ENCODE measurements at places on chromosomes 4 and X.
A peak's percentile ranks its signal among the peaks of the same experiment; 100 is the strongest.

DNA sequence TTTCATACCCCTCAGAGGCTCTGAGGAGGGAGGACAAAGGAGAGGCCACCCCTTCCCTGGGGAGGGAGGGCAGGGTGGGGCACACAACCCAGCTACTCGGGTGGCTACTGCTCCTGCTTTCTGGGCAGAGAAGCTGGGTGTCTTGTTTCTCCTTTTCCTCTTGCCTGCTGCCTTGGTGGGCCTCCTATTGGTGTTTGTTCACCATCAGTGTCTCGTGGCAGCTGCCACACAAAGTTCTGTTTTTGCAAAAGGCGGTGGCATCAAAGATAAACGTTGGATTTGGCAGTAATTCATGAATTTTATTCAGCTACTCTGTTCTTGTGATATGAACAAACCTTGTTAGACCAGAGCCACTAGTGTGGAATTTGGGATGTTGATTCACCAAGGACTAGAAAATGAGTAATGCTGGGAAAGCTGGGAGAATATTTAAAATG lies 153.0 kb upstream of the SCML1 start:
- DNase-seq, result no peak

- no peak for DNase-seq
Observed at GRCh38 chr4:109816082-109816442, 500 bp downstream of the GAR1 start.

GRCh38 chr4:85265234-85265633 lies 209.7 kb upstream of the ARHGAP24 start:
- DNase-seq, result no peak

GRCh38 chrX:133033010-133033409 lies 63.9 kb downstream of the USP26 start:
- no peak for DNase-seq

GRCh38 chr4:122711919-122712318 lies 20.6 kb upstream of the BBS12 start:
- DNase-seq, result no peak

GRCh38 chrX:154098551-154098950 lies 1.0 kb upstream of the MECP2 start:
- no peak for DNase-seq

DNA sequence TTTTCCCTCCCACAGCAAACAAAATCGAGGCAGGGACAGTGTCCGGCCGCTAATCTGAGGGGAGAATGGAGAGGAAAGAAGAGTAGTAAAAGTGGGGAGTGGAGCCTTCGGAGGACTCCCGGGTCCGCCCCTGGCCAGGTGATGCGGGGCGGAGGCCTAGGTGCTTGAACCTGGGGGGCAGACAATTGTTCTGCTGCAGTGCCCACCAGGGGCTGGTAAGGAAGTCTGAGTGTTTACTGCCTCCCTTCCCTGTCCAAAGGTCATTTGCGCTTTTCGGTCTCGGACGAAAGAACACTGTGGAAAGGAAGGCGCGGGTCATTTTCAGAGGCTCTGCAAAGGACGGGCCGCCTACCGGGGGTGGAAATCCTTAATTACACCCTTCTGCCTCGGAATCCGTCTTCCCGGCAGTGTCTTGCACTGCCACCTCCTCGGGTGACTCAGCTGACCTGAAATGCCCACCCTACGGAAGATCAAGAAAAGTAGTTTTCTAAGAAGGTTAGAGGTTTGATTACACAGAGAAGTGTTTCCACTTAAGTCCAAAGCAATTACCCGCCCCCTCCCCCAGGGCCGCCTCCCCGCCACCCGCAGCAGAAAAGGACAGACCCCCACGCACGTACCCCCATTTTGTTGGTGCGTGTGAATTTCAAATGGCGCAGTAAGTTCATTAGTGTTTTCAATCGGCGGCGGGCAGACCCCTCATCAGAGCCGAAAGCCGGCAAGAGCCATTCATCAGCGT lies 99.9 kb upstream of the TENM3 start:
- DNase-seq, result no peak

DNA sequence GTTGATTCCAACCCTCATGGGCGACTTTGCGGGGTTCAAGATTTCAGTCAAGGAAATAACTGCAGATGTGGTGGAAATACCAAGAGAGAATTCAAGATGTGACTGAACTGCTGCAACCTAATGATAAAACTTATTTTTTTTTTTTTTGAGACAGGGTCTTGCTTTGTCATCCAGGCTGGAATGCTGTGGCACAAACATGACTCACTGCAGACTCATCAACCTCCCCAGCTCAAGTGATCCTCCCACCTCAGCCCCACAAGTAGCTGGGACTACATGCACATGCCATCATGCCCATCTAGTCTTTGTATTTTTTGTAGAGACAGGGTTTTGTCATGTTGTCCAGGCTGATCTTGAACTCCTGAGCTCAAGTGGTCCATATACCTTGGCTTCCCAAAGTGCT lies 19.5 kb upstream of the WDFY3 start:
- no peak for DNase-seq

DNA sequence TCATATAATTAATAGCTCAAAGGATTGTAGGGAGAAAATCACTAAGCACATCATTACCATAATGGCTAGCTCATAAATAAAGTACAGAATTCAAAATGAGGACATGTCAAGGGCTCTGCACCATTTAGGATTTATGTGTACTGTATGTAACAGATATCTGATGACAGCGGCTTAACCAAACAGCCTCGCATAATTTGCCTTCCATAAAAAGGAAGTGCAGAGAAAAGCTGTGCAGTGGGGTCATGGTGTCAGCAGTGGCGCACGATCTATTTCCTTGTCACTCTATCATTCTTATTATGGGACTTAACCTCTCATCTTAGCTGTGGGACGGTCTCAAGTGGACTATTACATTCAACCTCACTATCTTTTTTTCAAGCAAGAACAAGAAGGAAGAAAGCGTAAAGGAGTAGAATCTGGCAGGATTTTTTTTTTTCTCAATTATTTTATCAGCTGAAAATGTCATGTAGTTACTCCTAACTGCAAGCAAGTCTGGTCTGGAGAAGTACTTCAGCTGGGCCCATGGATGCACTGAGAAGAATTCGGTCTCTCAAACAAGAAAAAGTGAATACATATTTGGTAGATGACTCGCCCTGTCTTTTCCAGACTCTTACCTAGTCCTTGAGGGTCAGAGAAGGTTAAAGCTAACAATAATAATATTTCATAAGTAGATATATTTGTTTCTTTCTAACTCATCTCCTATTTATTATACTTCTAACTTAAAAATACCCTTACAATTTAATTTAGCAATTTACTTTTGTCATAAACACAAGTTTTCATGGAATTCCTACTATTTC lies 94.6 kb downstream of the COX18 start:
- no peak for DNase-seq

DNA sequence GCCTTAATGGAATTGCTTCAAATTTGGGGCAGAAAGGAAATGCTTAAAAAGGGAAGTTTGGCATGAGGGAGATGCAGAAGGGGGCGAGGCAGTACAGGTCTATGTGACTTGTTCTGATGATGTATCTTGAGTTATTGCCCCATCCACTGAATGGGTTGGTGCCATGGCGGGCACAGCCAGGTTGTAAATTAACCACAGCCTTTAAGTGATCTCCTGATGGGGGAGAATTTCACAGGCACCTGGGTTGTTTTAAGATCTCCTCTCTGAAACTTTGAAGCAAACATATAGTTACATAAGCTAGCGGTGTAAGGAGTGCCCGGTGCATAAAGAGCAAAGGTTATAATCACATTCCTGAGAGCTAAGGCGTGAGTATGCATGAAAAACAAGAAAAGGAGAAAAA lies 37.0 kb downstream of the NPY5R start:
- no peak for DNase-seq

DNA sequence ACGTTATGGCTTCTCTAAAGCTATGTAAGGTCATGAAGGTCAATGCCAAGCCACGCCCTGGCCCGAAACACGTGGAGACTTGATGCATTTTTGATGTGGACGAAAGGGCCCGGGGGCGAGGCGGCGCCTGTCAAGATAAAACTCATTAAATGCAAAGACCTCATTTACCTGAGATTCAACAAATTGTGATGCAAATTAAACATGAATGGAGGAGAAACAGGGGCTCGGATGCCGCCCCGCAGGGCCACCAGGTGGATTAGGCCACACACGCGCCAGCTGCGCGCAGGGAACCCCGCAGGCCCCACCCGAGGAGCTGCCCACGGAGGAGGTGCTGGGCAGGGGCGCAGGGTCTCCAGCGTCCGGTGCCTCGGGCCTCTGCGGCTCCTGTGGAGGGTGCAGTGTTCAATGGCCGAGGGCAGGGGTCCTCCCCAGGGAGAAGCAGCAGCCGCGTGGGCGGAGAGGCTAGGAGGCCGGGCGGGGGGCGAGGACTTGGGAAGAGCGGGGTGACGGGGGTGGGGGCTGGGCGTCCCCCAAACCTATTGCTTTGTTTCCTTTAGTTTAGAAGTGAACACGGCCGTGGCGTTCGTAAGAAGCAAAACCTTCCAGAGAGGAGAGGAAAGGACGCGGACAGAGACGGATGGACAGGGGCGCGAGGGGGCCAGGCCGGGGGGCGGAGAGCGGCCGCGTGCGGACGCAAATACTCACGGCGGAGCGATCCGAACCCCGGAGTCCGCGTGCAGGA lies 40.4 kb downstream of the CPLX1 start:
- peak; percentile 77 for DNase-seq

DNA sequence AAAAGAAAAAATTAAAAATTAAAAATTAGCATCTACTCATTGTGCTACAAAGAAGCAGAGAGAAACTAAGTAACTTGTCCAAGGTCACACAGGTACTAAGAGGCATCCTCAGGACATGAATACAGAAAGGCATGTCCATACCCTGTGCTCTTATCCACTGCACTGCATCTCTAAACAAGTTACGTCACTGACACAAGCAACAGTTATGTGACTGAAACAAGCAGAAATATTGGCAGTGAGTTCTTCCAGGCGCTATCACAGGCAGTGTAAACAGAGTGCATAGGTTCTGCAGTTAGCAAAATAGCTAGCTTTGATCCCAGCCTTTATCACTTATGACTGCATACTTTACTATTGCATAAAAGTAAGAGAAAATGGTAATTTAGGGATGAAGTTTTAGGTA lies 7.9 kb downstream of the VEGFC start:
- no peak for DNase-seq

DNA sequence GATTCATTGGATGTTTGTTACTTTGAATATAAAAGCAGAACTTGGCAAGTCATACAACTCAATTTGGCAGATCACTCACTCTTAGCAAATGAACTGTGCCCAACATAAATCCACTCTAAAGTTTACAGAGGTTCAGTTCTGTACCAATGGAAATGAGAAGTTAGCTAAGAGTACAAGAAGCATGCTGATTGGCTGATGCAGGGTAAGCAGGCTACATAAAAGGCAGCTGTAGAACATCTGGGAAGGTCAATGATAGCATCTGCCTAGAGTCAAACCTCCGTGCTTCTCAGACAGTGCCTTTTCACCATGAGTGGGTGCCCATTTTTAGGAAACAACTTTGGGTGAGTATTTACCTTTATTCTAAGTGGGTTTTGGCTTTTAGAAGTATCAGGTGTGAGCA lies at the start of gene TDO2:
TDO2 (plus strand) TSS at position 244 of the 400 bp plus-strand sequence; CDS start at position 307, 63 bp downstream.
- no peak for DNase-seq

- no peak for DNase-seq
Observed at GRCh38 chr4:31391976-31392375, 671.8 kb downstream of the PCDH7 start.

DNA sequence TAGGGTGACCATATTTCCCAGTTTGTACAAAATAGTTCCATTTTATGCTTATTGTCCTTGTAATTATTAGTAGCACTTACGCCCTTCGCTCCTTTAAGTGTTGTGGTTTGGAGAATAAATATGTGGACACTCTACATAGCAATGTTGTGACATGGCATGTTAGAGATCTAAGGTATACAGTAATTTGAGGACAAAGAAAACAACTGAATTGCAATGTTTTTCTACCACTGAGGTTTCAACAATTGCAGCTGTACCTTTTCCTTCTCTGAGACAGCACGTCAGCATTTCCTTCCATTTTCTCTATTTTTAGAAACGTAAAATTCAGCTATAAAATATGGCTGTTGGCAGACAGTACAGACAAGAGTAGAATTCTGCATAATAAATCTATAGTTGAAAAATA lies 323.1 kb downstream of the MAPK10 start:
- no peak for DNase-seq

DNA sequence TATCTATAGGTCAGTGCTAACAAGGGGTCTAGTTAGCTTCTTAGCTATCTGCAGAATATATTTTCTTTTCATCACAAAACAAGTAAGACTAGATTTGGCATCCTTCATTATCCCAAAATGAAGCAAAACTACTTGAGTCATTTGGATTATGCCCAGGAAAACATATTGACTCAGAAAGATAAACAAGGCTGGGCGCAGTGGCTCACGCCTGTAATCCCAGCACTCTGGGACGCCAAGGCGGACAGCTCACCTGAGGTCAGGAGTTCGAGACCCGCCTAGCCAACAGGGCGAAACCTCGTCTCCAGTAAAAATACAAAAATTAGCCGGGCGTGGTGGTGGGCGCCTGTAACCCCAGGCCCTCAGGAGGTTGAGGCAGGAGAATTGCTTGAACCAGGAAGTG lies 18.0 kb upstream of the MND1 start:
- DNase-seq, result no peak

GRCh38 chr4:3308691-3309090 lies 15.9 kb downstream of the RGS12 start:
- no peak for DNase-seq

- no peak for DNase-seq
Observed at GRCh38 chrX:131728295-131729145, 184.6 kb downstream of the OR13H1 start.

DNA sequence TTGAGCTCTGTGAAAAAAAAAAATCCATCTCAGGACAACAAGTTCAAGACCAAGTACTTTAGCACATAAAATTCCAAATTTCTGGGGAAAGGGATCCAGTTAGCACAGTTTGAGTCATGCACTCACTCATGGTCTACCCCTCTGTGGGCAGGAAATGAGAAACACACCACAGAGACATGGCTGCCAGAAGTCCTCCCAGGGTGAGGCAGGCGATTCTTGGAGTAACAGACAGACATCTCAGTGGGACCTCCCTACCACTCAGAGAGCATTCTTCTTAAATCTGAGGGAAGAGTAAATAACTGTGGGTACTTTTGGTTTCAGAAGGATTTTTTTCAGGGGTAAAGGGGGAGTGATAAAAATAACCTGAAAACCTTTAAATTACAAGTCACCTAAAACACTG lies 14.1 kb downstream of the CXCL1 start:
- DNase-seq, result no peak

DNA sequence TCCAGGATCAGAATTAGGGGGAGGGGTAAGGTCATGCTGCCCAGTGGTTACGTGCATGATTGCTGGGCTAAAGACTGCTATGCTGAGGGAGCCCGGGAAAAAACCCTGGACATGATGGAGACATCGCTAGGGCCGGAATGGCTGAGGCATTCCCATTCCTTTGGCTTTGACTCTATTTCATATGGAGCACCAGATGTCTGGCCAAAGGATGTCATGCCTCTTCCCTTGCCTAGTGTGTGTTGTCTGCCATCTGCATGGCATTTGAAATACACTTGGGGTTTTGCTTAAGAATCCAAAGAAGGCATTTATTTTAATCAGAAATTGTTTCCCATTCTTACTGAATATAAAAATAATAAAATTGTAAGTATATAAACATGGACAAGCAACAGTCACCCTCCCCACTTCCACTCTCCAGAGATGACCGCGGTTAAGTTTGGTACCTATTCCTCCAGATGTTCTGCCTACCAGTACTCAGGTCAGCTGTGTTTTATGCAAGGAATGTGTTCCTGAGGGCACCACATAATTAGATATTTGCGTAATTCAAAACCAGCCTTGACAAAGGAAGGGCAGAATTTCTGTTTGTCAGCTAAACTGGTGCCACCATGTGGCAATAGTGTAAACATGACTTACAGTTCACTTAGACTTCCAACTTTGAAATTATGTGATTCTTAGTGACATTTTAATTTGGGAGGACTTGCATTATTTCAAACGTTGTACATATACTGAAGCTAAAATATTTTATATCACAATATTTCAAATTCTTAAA lies 105.9 kb downstream of the CT47B1 start:
- no peak for DNase-seq

Measured in H9 (cell line).